ENCODE measurements at places on chromosomes 4 and X.

GRCh38 chr4:38131371-38132091 lies 171.3 kb downstream of the PTTG2 start:
- DNase-seq, result peak; percentile 26

DNA sequence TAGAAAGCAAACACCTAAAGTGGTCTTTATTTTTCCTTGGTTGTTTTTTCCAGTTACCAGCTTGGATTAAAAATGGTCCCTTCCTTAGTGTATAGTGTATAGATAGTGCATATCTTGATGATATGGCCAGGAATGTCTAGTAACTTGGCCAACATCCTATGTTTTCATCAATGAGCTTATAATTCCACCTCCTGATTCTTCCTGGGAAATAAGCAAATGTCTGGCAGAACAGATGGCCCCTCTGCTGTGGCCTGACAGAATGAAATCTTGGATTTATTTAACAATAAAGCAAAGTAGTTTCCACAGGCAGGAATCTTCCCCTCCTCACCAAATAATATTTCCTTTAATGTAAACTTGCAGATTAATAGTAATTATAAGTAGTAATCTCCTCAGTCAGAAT lies 6.1 kb downstream of the SCARB2 start:
- peak; percentile 42 for DNase-seq

DNA sequence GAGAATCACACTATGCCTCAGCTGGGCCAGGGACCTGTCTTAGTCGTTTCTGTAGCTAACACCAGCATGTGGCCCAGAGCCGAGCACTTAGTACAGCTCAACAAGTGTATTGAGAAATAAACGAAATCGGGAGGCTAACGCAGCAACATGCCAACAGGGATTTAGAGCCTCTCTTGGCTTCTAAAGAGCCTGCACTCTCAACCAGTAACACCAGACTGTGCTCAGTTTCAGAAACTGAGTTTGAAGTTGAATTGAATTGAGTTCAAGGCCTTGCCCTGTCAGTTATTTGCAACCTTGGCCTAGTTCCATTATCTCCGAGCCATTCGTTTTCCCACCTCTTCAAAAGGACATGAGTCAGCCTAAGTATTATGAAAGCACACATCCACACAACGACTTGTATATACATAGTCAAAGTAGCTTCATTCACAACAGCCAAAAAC lies 71.3 kb upstream of the LDB2 start:
- no peak for DNase-seq

DNA sequence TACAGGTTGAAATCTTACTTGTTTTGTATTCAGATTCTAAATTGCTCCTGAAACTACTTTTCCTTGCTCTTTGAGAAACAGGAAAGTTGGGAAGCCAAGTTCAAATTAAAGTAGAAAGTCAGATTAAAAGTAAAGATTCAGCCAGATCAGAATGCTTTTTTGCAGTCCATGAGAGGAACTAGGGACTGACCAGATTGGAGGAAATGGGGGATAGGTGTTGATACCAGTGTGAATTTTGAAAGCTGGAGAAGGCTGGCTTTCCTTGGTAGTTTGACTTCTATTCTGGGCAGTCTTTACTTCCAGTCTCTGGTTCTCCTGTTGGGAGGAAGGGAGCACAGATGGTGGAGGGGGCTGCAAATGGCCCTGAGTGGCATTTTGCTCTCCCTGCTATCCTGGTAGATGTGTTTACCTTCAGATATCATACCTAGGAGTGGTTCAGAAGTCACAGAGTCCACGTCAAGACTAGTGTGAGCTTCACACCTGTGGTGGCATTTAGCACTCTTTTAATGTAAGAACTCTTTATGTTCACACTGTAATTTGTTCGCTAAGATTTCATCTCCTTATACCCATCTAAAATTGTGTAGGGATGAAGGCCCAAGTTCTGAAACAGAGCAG lies 68.8 kb downstream of the FNIP2 start:
- no peak for DNase-seq
